ENCODE measurements at places on chromosomes 4 and X. TPM values are rescaled to one million over a fixed set of nuclear protein-coding genes. Genes with fewer than 3 reads are reported as not detected.

- no peak for DNase-seq
Measured at GRCh38 chrX:38163193-38163592, 57.5 kb downstream of the SRPX start.

- DNase-seq: no peak
Measured at GRCh38 chrX:70479247-70479921, 34.7 kb downstream of the DLG3 start.

DNA sequence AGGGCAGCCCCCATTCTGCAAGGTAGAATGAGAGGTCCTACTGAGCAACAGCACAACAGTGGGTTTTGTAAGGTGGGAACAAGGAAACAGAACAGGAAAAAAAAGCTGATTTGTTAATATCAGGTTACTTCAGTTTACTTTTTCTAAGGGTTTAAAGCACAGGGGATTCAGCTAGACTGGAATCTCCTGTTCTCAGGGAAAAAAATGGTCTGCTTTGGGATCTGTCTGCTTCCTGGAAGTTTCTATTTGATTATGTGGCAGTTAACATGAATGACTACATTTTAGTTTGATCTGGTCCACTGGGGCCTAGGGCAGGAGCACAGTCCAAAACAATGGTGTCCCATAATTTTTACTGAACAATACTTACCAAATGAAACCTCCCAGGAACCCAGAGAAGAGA lies 104.6 kb downstream of the FBXW7 start:
- DNase-seq: no peak

DNA sequence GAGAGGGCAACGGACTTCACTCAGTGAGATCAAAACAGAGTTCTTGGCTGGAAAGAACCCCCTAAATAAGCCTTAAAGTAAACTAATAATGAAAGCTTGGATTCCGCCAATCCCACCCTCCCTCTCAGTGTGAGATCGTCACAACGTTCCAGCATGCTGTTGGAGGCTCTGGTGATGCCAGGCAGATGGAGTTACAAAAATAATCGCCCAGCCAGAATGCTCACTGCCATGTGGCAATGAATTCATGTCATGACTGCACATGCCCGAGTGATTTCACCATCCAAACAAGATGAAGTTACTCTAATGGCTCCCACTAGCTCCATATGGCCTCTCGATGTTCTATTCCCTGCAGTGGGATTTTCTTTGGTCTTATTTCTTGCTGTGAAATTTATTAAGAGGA lies 248.0 kb downstream of the SPATA18 start:
- DNase-seq: no peak

DNA sequence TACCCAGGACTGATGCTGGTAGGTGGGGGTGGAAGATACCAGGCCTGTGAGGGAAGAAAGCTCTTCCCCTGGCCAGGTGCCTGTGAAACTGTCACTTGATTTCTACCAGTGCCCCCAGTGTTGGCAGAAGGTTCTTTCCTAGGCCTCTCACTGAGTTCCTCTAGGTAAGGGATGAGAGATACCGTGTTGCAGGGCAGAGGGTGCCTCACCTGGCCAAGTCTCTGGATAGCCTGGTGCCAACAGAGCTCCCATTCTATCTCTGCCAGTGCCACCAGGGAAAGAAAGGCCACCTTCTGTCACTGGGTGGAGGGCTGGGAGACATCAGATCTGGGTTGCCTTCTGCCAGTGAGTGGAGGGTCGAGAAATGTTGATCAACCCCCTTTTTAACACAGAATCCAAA lies 94.1 kb downstream of the RTL5 start:
- no peak for DNase-seq

- DNase-seq: no peak
Measured at GRCh38 chr4:19047279-19047880, 1025.8 kb upstream of the LCORL start.

DNA sequence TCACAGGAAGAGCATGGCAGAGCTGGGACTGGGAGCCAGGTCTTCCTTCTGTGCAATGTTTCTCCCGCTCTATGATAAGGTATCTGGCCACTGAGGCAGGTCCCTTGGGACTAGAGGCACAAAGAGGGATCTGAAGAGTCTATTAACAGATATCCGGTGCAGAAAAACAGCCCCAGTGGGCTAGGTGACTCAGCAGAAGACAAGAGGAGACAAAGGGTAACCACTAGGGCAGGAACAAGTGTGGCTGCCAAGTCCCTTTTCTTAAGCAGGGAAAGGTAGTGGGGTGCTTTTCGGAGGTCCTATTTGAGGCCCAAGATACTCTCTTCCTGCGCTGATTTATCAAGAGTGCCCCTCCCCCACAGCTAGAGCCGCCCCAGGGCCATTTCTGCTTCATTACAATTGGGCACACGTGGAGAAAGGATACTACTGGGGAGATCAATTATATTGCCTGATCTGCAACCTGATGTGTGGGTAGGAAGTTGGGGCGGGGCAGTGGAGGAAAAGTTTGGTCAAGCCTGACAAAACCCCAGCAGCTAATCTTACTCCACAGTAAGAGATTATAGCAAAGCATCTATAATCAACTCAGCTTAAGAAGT lies at the start of gene DGAT2L6:
DGAT2L6 (plus strand) TSS at position 546 of the 596 bp plus-strand sequence. CDS start 100 bp downstream, outside the sequence.
- DNase-seq: no peak

DNA sequence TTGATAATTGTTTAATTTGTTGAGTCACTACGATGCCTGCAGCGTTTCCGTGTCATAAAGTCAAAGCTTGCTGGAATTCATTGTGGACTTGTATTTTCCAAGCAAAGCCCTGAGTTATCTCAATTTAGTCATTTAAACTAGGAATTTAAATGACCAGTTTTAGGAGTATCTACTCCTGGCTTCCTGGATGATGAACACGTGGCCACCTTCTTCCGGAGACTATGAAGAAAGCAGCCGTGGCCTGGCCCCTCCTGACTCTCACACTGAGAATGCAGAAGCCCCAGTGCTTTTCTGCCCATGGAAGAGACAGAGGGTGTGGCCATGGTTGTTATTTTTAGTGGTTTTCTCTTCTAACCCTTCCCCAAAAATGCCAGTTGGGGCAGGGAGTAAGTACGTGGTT lies 250.7 kb upstream of the GATB start:
- DNase-seq: no peak

- no peak for DNase-seq
Measured at GRCh38 chrX:7294483-7294882, 146.5 kb upstream of the PUDP start.

DNA sequence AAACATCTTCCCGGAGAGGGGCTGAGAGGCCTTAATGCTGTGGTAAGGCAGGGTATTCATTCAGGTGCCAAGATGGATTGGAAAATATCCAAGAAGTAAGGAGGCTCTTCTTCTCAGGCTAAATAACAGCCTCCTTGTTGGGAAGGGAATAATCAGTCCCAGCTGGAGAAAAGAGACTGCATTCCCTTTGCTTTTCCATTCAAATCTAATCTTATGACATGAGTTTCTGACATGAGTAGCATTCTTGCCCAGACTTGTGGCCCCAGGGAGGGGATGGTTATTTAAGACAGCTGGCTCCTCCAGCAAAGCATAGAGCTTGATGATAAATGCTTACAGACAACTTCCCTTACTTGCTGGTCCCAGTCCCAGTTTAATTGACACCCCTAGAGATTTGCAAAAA lies 98.3 kb downstream of the DCLK2 start:
- DNase-seq: no peak

GRCh38 chr4:149409146-149409545 lies 406.5 kb downstream of the IQCM start:
- no peak for DNase-seq

DNA sequence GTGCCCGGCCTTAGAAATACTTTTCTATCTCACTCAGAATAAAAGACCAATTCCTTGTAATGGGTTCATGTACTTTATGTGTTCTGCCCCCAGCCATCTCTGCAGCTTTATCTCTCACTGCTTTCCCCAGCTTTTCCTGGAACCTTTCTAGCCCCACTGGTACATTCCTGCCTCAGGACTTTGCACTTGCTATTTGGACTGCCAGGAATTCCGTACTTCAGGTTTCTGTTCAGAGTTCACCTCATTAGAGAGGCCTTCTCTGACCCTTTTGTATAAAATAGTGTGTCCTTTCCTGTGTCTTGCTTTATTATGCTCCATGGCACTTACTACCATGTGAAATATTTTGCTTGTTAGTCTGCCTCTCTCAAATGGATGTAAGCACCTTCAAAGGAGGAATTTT lies 112.5 kb downstream of the PDLIM5 start:
- DNase-seq: no peak

- DNase-seq: no peak
Measured at GRCh38 chrX:134761788-134762187, 103.5 kb upstream of the PLAC1 start.

DNA sequence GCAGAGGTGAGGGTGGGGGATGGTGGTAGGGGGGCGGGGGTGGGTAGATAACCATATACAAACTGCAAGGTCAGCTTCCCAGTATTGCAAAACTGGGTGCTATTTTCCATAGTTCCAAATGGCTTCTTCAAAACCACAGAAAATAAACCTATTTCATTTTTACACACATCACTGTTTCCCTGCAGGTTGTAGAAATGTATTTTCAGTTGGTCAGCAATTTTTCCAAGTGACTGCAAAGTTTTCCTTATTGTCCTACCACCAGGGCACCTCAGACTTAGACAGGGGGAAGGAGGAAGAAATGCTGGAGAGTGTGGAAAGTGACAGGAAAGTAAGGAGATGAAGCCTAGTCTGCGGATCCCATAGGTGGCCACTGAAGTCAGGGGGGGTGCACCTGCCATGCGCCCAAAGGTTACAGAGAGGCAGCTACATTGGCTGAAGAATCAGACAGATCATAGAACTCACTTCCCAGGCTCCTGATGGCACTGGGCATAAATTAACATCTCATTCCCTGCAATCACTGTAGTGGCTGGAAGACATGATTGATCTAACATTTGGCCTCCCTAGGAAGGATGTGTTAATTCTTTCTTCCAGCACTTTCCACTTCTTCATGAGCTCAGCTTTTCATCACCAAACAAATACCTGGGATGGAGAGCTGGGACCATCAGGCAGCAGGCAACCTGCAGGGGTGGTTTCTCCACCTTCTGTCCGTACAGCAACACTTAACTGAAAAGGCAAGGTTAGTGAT lies 402.0 kb downstream of the HNRNPD start:
- DNase-seq: no peak

GRCh38 chr4:173508386-173509035 lies 21.5 kb downstream of the HAND2 start:
- no peak for DNase-seq

- no peak for DNase-seq
Measured at GRCh38 chr4:57588557-57588956, 478.4 kb upstream of the IGFBP7 start.

- DNase-seq: no peak
Measured at GRCh38 chrX:155886409-155886808, 5.3 kb downstream of the VAMP7 start.

- no peak for DNase-seq
Measured at GRCh38 chrX:150664290-150664689, 28.9 kb upstream of the MTMR1 start.

DNA sequence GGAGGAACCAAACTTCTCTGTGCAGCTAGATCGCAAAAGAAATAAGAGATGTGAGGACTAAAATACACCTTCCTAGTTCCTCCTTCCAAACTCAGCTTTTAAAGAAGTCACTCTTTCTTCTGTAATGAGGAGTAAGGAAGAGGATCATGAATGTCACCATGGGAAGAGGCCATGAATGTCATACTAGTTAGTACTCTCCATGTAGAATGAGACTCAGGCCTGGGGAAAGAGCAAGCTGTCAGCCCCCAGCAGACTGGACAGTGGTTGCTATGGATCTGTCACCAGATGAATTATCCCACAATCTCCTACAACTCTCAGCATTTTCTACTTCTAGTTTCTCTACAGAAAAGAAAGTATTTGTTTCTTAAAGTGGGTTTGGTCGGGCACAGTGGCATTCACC lies 57.1 kb upstream of the PRDM8 start:
- no peak for DNase-seq

GRCh38 chr4:107710493-107711459 lies 9.3 kb downstream of the PAPSS1 start:
- DNase-seq: no peak

- no peak for DNase-seq
Measured at GRCh38 chr4:73434311-73434710, 1.7 kb upstream of the AFP start.

- DNase-seq: no peak
Measured at GRCh38 chrX:77167993-77168392, 279.2 kb upstream of the FGF16 start.

GRCh38 chrX:81174286-81174685 lies 27.4 kb downstream of the HMGN5 start:
- DNase-seq: no peak

DNA sequence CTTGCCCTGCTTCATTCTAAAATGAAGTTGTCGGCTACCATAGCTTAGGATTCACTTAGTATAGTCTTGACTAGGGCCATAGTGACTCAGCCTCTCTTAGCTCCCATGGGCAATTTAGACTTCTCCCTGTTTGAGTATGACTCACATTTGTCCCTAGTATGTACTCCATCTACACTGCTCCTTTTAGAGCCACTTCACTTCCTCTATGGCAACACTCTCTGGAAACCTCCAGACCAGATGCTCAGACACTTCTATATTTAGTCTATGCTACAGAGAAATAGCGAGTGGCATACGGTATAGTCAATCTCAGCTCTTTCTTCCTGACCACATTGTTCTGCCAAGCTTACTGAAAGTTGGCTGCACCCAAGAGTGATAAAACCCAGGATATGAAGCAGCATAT lies 11.2 kb downstream of the MEPE start:
- DNase-seq: no peak

GRCh38 chrX:45771114-45771513 lies 570.4 kb upstream of the DIPK2B start:
- DNase-seq: no peak

DNA sequence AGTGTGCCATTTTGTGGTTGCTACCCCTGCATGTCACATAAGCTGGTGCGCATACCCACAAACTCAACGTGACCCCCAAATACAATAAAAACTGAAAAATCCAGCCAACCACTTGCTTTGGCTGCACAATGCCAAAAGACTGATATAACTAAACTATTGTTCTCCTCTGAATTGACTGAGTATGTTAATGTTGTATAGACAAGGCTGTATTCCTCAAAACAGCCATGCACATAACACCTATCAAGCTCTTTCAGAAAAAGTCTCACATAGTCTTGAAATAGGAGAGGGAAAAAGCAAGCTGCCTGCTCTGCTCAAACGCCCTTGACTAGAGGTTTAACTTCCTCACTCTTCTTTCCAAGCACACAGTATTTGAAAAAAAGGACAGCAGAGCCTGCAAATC lies 126.4 kb upstream of the NOCT start:
- DNase-seq: no peak

Gene SLC9B1
- total RNA-seq: 1.7 TPM

Gene GPRASP1
- 4.2 TPM for total RNA-seq

Gene PLCXD1
- 28.5 TPM for total RNA-seq

Gene FABP2
- total RNA-seq: not detected

Gene CLNK
- total RNA-seq: 0.11 TPM

Gene MAGEB17
- total RNA-seq: not detected

Gene HMGN5
- 1.2 TPM for total RNA-seq

Gene CDX4
- not detected for total RNA-seq

Gene NAA11
- total RNA-seq: not detected

Gene VEGFC
- not detected for total RNA-seq

Gene PTPN13
- 0.53 TPM for total RNA-seq

Gene NCAPG
- 48.2 TPM for total RNA-seq

Gene PDK3
- total RNA-seq: 26.4 TPM

Gene SLITRK2
- not detected for total RNA-seq

Gene PCSK1N
- total RNA-seq: 3.2 TPM
